ENCODE measurements at places on chromosomes 3 and 15.

- DNase-seq, result peak; percentile 72
These were observed 186.1 kb downstream of the OTOL1 start for GRCh38 chr3:161682715-161683114.

- no peak for DNase-seq
These were observed 531.4 kb downstream of the ZIC1 start for GRCh38 chr3:147940405-147941193.

- DNase-seq, result no peak
These were observed 332.7 kb upstream of the SLCO3A1 start for GRCh38 chr15:91520850-91521249.

GRCh38 chr3:24224666-24225384, 269.8 kb downstream of the THRB start:
- no peak for DNase-seq

- DNase-seq, result no peak
These were observed 87.5 kb downstream of the FAM43A start for GRCh38 chr3:194773216-194773615.

Measured in bone marrow (tissue), 2 donors.